Mammary epithelial cell (primary cell): ENCODE measurements at places on chromosomes 16 and 17.

- DNase-seq, result no peak
Observed at GRCh38 chr17:907725-908124, 71.9 kb downstream of the NXN start.

DNA sequence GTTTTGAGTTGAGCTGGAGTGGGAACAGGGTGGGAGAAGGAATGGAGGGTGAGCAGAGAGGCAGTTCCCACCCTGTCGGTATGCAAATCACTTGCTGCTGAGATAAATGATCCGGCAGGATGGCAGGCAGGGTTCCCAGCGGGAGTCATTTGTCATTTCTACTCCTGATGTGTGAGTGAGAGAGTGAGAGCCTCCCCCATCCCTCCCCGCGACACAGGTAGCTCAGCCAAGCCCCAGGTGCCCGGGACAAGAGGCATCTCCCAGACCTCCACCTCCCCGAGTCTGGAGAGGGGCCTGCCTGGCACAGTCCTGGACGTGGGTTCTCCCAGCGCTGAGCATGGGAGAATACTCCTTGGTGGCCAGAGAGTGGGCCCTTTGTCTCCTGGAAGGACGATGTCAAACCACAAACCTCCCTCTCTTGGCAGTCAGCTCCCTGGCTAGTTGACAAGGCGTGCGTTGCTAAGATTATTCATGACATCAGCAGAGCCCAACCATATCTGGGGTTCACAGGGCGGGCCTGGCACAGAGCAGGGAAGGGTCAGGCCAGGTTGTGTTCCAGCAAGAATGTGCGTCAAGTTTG is 33.7 kb upstream of the TNRC6C start:
- DNase-seq, result peak; percentile 12

DNA sequence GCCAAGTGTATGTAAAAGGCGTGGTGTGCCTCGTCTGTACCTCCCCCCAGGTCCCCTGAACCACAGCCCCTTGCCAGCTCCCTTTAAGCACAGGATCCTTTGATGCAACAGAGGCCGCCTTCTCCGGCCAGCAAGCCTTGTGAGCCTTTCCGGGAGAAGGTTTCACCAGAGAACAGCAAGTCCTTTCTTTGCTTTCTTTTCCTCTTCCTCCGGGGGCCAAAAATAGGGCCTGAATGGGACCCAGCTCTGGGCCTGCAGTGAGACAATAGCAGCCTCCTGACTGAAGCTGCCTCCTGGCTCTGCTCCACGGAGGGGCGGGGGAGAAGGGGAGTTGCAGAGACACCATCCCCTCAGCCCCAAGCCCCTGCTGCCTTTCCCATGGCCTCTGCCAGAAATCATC is 9.0 kb downstream of the ADGRG1 start:
- DNase-seq, result no peak

GRCh38 chr17:9229826-9230201 is 208.5 kb downstream of the NTN1 start:
- no peak for DNase-seq

DNA sequence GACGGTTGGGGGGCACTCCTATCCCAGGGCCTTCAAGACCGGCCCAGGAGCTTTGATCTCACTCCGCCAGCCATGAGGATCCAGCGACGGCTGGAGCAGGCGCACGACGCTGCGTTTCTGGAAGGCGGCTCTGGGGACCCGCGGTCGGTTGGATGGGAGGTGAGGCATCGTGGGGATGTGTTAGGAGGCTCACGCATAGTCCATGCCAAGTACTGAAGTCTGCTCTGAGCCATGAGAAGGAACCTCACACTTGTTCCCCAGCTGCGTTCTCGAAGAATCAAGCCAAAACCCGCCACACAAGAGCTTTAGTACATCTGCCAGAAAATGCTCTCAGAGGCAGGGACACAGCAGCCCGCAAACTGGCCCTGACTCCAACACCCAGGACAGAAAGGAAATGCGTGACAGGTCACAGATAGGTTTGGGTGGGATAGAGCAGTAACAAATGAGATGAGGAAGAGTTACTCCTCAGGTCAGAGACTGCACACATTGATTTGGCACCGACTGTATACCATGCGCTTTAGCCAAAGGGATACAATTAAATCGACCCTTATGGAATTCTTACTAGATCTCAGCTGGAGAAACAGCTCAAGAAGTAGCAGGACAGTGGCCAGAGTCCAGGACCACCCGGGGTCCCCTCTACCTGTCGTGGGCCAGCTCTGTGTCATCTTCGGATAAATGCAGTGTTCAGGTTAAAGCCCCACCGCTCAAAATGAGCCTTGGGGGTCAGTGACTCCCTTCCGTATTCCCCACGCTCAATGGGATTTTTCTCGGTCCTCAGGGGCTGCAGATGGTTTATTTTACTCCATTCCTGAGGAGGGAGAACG is 6.7 kb upstream of the GSG1L start:
- no peak for DNase-seq

- no peak for DNase-seq
Observed at GRCh38 chr16:12120982-12121652, 144.6 kb downstream of the SNX29 start.

DNA sequence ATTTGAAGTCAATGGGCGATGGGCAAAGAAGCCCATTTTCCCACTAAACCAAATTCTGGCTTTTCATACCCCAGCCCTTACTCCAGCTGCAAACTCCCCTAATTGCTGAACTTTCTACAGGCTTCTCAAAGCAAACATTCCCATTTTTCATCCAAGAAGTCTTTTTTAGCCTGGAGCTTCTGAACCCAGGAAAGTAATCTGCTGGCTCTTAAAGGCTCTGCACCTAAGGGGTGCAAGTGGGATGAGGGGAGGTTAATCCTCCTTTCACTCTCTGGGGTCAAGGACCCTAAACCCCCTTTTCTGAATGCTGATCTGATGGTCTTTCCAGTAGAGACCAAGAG is 2.4 kb downstream of the HOXB7 start:
- no peak for DNase-seq

GRCh38 chr17:61400066-61400716 is 548 bp downstream of the TBX2 start:
- peak; percentile 27 for DNase-seq

GRCh38 chr16:54594601-54595391 is 308.2 kb upstream of the IRX3 start:
- DNase-seq, result no peak

GRCh38 chr17:19407601-19408345 is 3.3 kb upstream of the RNF112 start:
- DNase-seq, result no peak

- DNase-seq, result no peak
Observed at GRCh38 chr16:48317026-48317425, 68.2 kb downstream of the SIAH1 start.

DNA sequence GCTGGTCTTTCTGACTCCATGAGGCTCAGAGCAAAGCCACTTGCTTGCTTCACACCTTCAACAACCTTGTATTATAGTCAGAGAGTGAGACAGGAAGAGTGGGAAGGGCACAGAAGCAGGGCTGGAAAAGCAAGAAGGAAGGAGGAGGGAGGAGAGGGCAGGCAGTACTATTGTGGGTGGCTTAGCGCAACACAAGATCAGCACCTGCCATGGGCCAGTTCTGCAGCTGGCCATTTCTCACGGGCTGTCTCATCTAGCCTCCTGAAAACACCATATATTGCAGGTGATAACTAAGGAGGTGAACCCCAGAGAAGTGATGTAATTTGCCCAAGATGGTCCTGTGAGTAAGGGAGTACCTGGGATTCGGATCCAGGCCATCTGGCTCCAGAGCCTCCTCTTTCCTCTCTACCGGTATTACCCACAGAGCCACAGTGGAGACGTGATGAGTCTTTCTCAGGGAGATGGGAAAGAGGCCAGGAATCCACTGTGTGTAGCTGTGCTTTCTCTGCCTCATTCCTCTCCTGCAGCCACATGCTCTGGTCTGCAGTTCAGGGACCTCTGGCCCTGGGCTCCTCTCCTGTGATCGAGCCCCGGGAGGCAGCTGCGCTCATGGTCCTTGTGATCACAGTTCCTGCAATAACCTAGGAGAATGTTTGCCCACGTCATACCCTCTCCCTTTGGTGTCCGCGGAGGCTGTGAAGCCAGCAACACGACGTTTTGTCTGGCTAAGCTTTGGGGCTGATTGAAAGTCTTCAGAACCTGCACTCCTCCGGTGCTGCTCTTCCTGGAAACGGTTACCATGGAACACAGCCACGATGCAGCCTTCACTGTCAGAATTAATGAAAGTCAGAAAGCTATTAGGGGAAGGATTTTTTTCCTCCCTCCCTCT is 178.1 kb upstream of the CCL2 start:
- no peak for DNase-seq

- no peak for DNase-seq
Observed at GRCh38 chr16:4376893-4377572, 5.4 kb downstream of the VASN start.

DNA sequence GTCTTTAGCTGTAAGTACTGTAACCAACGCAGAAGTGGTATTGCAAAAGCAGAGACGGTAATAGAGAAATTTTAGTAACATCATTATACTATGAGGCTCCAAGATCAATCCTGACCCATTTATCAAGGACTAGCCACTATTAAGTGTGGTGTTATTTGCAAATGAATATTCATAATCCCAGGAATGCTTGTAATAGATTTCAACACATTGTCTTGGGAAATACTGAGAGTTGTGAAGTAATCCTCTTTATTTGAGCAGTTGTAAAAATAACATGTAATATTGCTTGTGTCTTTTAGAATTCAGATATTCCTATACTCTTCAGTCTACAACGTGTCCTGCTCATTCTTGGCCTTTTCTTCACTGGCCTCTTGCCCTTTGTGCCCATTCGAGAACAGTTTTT is 46.4 kb downstream of the GDPD1 start:
- DNase-seq, result no peak

- DNase-seq, result no peak
Observed at GRCh38 chr16:85205747-85206471, 93.6 kb upstream of the CIBAR2 start.

GRCh38 chr17:41406205-41406604 is 8.8 kb upstream of the KRT31 start:
- DNase-seq, result peak; percentile 67

DNA sequence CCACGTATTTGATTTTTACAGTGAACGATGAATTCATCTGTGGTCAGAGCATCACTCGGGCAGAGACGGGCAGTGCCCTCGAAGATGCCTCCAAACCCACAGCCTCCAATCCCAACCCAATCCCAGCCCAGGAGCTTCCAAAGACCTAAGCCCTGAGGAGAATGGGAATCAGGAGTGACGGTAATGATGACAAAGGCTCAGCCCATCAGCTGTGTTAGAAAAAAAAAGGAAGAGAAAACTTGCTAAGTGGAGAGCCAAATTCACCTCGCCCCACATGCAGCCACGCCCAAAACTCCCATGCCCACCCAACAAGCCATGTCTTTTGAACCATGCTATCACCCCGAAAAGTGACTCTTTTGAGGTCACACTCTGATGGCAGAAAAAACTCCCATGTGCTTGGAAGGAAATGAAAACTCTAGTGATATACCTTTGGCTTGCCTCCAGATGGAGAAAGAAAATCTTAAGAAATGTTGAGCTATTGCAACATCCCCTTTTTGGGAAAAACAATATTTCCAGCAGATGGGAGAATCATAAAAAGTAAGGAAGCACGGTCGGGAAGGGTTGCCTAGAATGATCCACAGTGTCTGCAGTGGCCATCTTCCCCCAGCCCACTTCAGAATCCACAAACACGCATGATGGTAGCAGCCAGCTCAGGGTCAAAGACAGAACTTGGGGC is 37.7 kb downstream of the XYLT1 start:
- no peak for DNase-seq

- peak; percentile 40 for DNase-seq
Observed at GRCh38 chr17:5241861-5242671, 7.4 kb upstream of the SCIMP start.

DNA sequence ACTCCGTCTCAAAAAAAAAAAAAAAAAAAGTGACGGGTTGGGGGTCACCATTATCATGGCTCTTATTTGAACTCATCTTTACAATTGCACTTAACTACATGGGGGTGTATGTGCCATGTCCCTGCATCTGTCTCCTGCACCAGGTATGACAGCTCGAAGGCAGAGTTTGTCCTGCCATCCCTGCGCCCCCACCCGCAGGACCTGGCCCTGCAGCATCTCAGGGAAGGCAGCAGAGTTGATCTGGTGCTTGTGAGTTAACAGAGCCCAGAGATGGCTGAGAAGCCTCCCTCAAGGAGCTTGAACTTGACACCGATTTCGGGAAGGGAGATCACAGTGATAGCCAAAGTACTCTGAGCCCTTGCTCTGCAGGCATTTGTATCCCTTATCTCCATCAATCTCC is 44.8 kb downstream of the C16orf82 start:
- no peak for DNase-seq

- peak; percentile 71 for DNase-seq
Observed at GRCh38 chr16:3112058-3112880, at the start of gene ZNF205. Gene ZNF205 (plus strand): TSS chr16:3112586. CDS start chr16:3113431, 845 bp downstream.

DNA sequence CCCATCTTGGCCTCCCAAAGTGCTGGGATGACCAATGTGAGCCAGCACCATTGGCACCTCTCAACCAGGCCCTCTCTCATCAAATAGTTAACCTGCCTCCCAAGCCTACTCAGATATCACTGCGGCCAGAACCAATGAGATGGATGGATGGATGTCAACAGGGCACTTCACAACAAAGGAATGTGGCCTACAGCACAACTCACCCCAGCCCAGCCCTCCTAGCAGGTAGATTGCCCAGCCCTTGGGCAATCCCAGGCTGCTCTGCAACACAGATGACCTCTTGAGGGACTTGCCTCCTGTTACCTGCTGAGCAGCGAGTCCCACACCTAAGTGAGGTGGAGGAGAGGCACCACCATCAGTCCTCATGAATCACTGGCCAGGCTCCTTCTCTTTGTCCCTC is 22.6 kb upstream of the KIFC3 start:
- peak; percentile 41 for DNase-seq

GRCh38 chr17:41618341-41619035 is 5.9 kb downstream of the KRT17 start:
- DNase-seq, result peak; percentile 86
